ENCODE measurements at places on chromosomes 2 and 18. TPM values are rescaled to one million over a fixed set of nuclear protein-coding genes. Genes with fewer than 3 reads are reported as not detected.

- DNase-seq, result no peak
Observed at GRCh38 chr2:187188783-187189631, 259.0 kb downstream of the CALCRL start.

- DNase-seq, result no peak
Observed at GRCh38 chr2:21972586-21972985, 848.8 kb downstream of the TDRD15 start.

GRCh38 chr2:197255543-197255942 lies 55.0 kb downstream of the ANKRD44 start:
- DNase-seq, result peak; percentile 40

CPO gene
- total RNA-seq, result 0.89 TPM

LGALSL gene
- total RNA-seq, result 46.4 TPM
